ENCODE measurements at places on chromosomes 16 and 17.

- DNase-seq, result no peak
These were observed 99.4 kb downstream of the NPIPB11 start for GRCh38 chr16:29306943-29307597.

DNA sequence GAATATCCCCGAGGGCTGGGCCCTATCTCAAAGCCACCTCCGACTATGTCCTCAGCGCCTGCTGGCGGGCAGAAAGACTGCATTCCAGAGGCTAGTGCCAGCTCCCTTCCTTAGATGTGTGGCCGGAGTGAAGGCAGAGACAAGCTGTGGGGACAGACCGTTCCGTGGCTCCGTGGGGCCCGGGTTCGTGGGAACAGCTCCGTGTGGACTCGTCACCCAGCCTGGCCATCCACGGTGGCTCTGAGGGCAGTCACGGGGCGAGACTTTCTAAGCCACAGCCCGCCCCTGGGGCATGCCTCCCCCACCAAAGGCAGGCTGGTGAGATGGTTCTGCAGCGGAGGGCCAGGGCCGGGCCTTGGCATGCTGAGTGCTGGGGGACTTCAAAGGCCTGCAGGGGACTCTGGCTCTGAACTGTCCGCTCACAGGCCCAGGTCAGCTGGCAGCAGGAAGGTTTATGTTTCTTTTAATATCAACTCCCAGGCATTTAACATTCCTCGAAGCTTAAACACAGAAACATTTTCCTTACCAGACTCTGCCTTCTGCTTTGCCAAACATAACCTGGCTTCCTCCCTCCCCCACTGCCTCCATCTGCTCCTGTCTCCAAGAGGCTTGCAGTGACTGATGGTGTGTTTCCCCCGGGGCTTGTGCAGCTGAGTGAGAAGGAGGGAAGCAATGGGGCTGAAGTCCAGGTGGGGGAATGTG lies 50.4 kb downstream of the TIMM22 start:
- DNase-seq, result peak; percentile 76

DNA sequence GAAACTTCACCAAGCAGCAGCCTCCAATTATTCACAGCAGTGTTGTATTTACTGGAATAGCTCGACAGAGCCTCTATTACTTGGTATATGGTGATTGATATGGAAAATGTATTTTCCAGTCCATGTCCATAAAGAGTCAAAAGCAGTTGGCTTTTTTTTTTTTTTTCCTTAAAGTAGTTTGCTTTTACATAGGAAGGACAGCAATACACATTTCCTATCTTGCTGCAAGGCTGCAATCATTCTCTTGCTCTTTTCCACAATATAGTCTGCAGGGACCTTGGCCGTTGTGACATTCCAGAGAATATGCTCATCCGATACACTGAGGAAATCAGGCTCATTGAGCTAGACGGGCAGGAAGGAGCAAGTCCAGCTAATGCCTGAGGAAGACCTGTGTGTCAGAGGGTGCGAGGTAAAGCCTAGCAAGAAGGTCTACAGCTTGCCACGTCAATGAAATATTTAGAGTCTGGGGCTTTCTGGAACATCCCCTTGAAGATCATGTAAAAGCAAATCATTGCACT lies 131.1 kb downstream of the ENGASE start:
- DNase-seq, result no peak

GRCh38 chr16:4994719-4995434 lies 36.7 kb downstream of the SEC14L5 start:
- no peak for DNase-seq
